ENCODE measurements at places on chromosomes 4 and X. TPM values are rescaled to one million over a fixed set of nuclear protein-coding genes. Genes with fewer than 3 reads are reported as not detected.

GRCh38 chrX:118346258-118347094 lies 570 bp downstream of the WDR44 start:
- no peaks in the 10 kb centered on the region for H3K36me3 ChIP-seq
- H3K27ac ChIP-seq, result peak overlapping the region; percentile 97
- no peaks in the 10 kb centered on the region for H3K27me3 ChIP-seq
- DNase-seq, result peak; percentile 62

DNA sequence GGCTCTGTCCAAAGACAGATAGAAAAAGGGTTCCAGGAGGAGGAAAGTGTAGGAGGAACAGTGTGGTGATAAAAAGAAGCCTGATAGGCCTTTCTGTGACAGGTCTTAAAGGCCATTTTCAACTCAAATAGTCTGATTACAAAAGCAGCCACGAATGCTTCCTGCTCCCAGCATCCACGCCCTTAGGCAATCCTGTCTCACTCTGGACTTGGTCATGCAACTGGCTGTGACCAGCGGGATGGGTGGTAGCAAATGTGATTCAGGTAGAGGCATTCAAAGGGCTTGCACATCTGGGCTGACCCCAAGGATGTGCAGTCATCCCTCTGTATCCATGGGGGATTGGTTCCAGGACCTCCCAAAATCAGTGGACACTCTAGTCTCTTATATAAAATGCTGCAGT lies 14.4 kb upstream of the SEPSECS start:
- H3K27me3 ChIP-seq, result no peaks in the 10 kb centered on the region
- peaks cover 11% of the 10 kb centered on the region for H3K36me3 ChIP-seq
- no peak overlapping the region for H3K27ac ChIP-seq
- no peak overlapping the region for H3K4me3 ChIP-seq
- H3K4me1 ChIP-seq, result peaks cover 16% of the 10 kb centered on the region

DNA sequence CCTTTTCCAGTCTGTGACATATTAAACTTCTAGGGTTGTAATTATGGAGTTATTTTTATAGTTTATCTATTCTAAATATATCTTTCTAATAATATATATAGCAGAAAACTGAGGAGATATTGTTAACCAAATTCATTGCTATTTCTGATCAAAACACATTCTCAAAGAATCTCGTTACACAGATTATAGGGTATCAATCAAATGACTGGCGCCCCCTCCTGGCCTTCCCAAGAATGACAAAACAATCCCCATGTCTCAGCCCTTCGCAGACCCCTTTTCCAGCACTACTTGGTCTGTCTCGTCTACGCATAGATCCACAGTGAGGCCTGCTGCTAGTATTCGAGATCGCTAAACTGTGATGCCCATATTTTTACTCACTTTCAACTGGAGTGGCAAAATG lies 209.3 kb downstream of the GPC3 start:
- no peaks in the 10 kb centered on the region for H3K27me3 ChIP-seq
- peaks cover 2% of the 10 kb centered on the region for H3K4me1 ChIP-seq
- no peak overlapping the region for H3K27ac ChIP-seq
- H3K4me3 ChIP-seq, result no peak overlapping the region

- H3K36me3 ChIP-seq, result no peaks in the 10 kb centered on the region
- H3K4me3 ChIP-seq, result no peak overlapping the region
- H3K27me3 ChIP-seq, result no peaks in the 10 kb centered on the region
- no peak overlapping the region for H3K27ac ChIP-seq
Observed at GRCh38 chr4:156241896-156242295, 288.2 kb upstream of the CTSO start.

DNA sequence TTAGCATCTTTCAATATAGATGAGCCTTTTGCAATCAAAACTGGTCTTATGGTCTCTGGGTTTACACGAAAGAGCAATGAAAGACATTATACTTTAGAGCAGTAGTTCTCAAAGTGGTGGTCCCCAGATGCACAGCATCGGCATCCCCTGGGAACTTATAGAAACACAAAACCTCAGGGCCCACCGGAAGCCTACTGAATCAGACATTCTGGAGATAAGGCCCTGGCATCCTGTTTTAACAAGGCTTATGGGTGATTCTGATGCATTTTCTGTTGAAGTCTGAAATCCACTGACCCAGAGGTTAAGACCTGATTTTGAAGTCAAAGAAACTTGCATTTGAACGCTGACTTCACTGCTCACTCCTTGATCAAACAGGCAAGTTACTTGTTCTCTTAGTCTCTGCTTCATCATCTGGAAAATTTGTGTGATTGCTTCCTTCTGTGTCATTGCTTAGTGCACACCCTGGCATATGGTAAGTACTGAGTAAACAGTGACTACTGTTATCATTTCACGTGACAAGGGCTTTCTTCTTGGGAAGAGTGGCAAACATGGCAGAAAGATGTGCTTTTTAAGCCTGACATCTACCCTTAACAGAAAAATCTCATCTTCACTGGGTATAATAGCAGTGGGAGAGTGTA lies 14.5 kb downstream of the CHRNA9 start:
- no peak overlapping the region for H3K27ac ChIP-seq
- no peak overlapping the region for H3K4me3 ChIP-seq
- H3K36me3 ChIP-seq, result no peaks in the 10 kb centered on the region
- H3K4me1 ChIP-seq, result peaks cover 6% of the 10 kb centered on the region

- no peaks in the 10 kb centered on the region for H3K36me3 ChIP-seq
- H3K4me3 ChIP-seq, result no peak overlapping the region
- H3K4me1 ChIP-seq, result no peaks in the 10 kb centered on the region
- H3K27ac ChIP-seq, result no peak overlapping the region
- DNase-seq, result no peak
Observed at GRCh38 chrX:83504721-83505479, 3.2 kb upstream of the POU3F4 start.

DNA sequence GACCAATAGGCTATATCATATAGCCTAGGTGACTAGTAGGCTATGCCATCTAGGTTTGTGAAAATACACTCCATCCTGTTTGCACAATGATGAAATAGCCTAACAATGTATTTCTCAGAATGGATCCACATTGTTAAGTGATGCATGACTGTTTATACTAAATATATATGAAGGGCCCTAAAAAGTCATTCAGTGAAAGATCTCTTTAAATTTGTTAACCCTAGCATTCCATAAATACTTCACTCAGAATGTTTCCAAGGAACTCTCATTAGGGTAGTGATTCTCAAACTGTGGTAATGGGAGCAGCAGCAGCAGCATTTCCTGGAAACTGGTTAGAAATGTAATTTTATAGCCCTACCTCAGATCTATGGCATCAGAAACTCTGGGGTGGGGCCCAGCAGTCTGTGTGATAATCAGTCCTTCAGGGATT lies 74.9 kb downstream of the PRRG1 start:
- H3K27me3 ChIP-seq, result no peaks in the 10 kb centered on the region
- DNase-seq, result no peak
- no peak overlapping the region for H3K4me3 ChIP-seq
- H3K4me1 ChIP-seq, result no peaks in the 10 kb centered on the region

DNA sequence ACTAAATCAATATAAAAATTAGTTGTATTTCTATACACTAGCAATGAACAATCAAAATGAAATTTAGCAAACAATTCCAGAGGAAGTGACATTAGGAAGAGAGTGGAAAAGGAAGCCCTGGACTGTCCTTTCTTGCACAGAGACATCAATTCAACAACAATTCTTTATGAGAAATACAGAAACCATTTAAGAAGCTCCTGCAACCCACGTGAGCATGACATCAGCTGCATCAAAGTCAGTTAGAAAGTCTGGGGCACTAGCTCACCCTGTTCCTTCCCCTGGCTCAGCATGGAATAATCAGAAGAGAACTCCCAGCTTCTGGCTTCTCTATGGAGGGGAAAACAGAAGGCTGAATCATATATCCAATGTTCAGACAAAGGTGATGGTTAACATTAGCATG lies 48.6 kb upstream of the STARD8 start:
- no peak for DNase-seq
- H3K36me3 ChIP-seq, result peaks cover 5% of the 10 kb centered on the region
- H3K27ac ChIP-seq, result no peak overlapping the region

DNA sequence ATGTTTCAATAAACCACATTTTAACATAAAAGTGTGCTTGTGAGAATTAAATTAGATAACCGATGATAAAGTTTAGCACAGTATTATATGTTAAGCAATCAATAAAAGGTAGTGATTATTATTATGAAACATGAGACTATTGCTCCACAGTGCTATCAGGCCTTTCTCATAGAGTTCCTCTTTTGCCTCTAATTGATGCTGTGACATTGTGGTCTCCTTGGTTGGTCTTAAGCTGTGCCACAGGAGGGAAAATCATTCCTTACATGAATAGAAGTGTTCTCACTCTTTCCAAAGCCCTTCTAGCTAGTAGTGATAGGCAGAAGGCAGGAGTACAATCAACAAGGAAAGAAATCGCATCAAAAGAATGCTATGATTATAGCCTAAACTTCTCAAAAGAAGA lies 9.2 kb upstream of the PDHA2 start:
- H3K36me3 ChIP-seq, result no peaks in the 10 kb centered on the region
- H3K4me3 ChIP-seq, result no peak overlapping the region
- no peaks in the 10 kb centered on the region for H3K4me1 ChIP-seq
- H3K27me3 ChIP-seq, result peaks cover under 1% of the 10 kb centered on the region

- H3K27me3 ChIP-seq, result no peaks in the 10 kb centered on the region
- no peak for DNase-seq
- H3K4me3 ChIP-seq, result no peak overlapping the region
- H3K27ac ChIP-seq, result no peak overlapping the region
- H3K4me1 ChIP-seq, result no peaks in the 10 kb centered on the region
Observed at GRCh38 chrX:49972328-49972860, 50.0 kb downstream of the CLCN5 start.

DNA sequence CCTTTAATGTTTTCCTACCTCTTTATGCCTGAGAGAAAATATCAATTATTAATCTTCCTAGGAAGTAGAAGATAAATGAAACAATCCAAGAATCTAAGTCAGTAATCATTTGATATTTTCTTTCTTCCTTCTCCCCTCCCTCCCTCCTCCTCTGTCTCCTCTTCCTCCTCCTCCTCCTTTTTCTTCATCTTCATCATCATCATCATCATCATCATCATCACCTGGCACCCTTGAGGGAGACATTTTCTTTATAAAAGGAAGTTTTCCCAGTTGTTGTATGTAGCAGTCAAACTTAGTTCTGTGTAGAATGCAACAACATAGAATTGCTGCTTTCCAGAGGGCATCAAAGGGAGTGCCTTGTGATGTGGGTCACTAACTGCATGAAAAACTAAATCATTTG lies 100.1 kb downstream of the SLC10A6 start:
- no peak overlapping the region for H3K27ac ChIP-seq
- H3K4me3 ChIP-seq, result no peak overlapping the region
- peaks cover 3% of the 10 kb centered on the region for H3K27me3 ChIP-seq
- no peaks in the 10 kb centered on the region for H3K36me3 ChIP-seq
- no peaks in the 10 kb centered on the region for H3K4me1 ChIP-seq
- no peak for DNase-seq

GRCh38 chrX:34437586-34437985 lies 219.5 kb downstream of the TMEM47 start:
- no peaks in the 10 kb centered on the region for H3K36me3 ChIP-seq
- no peaks in the 10 kb centered on the region for H3K27me3 ChIP-seq
- H3K27ac ChIP-seq, result no peak overlapping the region
- H3K4me3 ChIP-seq, result no peak overlapping the region

- no peaks in the 10 kb centered on the region for H3K27me3 ChIP-seq
- no peak overlapping the region for H3K4me3 ChIP-seq
- no peak overlapping the region for H3K27ac ChIP-seq
- no peaks in the 10 kb centered on the region for H3K36me3 ChIP-seq
- H3K4me1 ChIP-seq, result no peaks in the 10 kb centered on the region
- DNase-seq, result no peak
Observed at GRCh38 chr4:168019019-168019651, 73.2 kb upstream of the ANXA10 start.

DNA sequence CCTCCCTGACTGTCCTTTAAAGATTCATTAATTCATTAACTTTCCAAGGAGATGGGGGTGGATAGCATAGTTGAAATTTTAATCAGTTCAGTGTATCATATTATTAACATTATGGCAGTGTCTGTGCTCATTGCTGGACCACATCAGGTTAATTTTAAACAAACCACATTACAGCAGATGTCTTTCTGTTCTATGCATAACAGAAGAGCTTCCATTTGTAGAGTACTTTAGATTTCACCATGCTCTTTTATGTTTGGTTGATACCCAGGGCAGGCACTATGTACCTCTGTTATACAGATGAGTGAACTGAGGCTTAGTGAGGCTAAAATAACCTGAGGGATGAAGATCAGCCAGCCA lies 41.1 kb downstream of the AFF2 start:
- no peaks in the 10 kb centered on the region for H3K27me3 ChIP-seq
- H3K27ac ChIP-seq, result no peak overlapping the region
- no peaks in the 10 kb centered on the region for H3K36me3 ChIP-seq
- no peaks in the 10 kb centered on the region for H3K4me1 ChIP-seq

DNA sequence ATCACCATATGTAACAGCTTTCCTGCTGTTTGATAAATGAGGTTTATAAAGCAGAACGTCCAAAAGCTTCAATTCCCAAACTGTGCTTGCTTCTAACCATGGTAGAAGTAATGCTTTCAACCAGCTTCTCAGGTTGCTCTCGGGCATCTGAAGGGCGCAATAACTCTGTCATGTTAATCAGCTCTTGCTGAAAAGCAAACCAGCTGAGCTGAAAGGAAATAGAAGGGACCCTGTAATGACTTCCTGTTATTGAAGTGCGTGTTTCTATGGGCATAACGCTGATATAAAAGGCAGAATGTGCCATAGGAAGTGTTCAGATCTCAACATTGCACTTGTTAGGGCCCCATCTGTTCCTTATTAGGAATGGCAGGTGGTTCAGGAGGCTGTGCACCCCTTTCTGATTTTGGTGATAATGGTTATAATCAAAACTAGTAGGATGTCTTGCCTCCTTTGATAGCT lies 21.2 kb downstream of the HERC3 start:
- H3K27ac ChIP-seq, result peak overlapping the region; percentile 92
- H3K27me3 ChIP-seq, result no peaks in the 10 kb centered on the region
- DNase-seq, result peak; percentile 43
- H3K36me3 ChIP-seq, result peaks cover 50% of the 10 kb centered on the region

- H3K4me3 ChIP-seq, result no peak overlapping the region
- DNase-seq, result no peak
- H3K4me1 ChIP-seq, result no peaks in the 10 kb centered on the region
Observed at GRCh38 chrX:133171962-133172708, 46.0 kb downstream of the TFDP3 start.

GRCh38 chr4:7663075-7663541 lies 228.4 kb upstream of the PSAPL1 start:
- DNase-seq, result peak; percentile 25
- H3K4me1 ChIP-seq, result no peaks in the 10 kb centered on the region
- H3K27ac ChIP-seq, result no peak overlapping the region

GRCh38 chrX:7889680-7890079 lies 37.5 kb downstream of the PNPLA4 start:
- no peaks in the 10 kb centered on the region for H3K4me1 ChIP-seq
- peaks cover 4% of the 10 kb centered on the region for H3K27me3 ChIP-seq
- H3K4me3 ChIP-seq, result no peak overlapping the region
- H3K27ac ChIP-seq, result no peak overlapping the region

Gene MMRN1
- not detected for total RNA-seq

Gene XAGE2
- not detected for total RNA-seq

Gene CTAG1B
- not detected for total RNA-seq

Gene BLTP1
- 19.0 TPM for total RNA-seq

Gene IL3RA
- total RNA-seq, result not detected

Gene APEX2
- 33.0 TPM for total RNA-seq

Gene ANK2
- 3.2 TPM for total RNA-seq

Gene CCNB3
- 0.51 TPM for total RNA-seq

Gene BST1
- 0.65 TPM for total RNA-seq
